Vagina (tissue), 2 donors: ENCODE measurements at places on chromosomes 4 and X.
A peak's percentile ranks its signal among the peaks of the same experiment; 100 is the strongest.

DNA sequence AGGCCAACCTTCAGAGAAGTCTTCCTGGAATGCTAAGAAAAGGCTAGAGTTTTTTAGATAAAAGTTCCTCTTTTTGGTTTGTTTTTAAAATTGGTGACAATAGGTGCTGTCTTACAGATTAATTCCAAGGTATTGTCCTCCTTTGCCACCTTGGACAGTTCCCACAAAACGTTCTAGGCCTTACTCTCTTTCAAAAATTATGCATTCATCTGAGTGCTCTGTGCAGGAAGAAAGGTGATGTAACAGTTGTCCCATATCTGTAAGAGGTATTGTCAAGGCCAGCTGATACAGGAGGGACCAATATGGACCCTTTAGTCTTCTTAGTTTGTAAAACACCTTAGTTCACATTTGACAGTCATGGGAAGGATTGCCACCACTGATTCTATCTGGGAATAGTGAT lies 15.9 kb upstream of the CXCL5 start:
- DNase-seq, result no peak

GRCh38 chr4:176406736-176407135 lies 87.0 kb downstream of the SPCS3 start:
- DNase-seq, result no peak

DNA sequence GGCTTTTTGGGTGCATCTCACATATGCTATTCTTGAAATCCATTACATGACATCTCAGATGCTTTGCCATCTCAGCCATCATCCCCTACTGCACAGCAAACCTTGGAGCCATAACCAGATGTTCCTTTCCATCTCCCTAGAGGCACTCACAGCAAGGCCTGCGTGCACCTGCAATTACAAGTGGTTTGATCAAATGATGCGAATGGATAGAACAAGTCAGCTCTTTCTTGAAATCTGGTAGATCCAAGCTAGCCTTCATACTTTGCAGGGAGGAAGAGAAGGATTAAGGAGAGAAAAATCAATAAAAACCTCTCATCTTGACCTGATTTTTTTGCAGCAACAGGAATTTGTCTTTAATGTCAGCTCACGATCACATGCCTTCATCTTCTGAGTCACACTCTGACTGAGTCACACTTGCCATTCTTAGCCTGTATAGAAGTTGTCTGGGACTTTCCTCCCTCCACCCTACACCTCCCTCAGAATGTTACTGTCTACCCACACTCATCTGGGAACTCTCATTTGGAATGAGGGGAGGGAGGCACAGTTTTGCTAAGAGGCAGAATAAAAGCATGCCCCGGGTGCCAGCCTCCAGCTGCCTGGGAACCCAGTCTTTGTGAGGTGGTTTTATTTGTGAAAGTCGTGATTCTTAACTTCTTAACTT lies 11.9 kb upstream of the TRIML1 start:
- DNase-seq, result no peak

GRCh38 chr4:86557526-86557925 lies 36.6 kb upstream of the PTPN13 start:
- no peak for DNase-seq

GRCh38 chr4:37882665-37883296 lies 8.1 kb upstream of the TBC1D1 start:
- no peak for DNase-seq

GRCh38 chr4:2255501-2256155 lies 6.3 kb downstream of the MXD4 start:
- no peak for DNase-seq

DNA sequence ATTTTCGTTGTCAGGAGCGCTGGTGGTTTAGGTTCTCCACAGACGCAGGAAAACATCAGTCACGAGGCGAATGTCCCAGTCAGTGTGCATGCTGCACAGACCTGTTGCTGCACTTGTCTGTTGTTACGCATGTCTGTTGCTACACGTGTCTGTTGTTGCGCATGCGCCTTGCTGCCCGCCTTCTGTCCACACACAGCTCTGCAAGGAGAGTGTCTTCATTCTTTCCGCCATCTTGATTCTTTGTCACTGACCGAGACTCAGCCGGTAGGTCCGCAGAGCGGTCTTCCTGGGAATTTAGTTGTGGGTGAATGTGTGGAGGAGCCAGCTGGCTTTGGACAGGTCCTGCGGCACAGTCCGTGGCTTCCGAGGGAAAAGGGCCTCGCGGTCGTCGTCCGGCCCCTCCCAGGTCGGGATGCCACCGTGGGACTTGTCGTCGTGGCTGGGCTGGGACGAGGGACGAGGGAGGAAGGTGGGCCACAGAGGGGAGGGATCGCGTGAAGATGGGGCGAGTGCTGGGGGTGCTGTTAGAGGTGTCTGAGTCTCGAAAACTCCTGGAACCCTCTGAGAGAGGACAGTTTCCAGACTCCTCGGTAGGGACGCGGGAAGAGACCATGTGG lies at the start of gene PAGE2B:
TSS of gene PAGE2B (plus strand) at position 180 of the 617 bp plus-strand sequence. CDS start 1,012 bp downstream, outside the sequence.
- DNase-seq, result no peak

- no peak for DNase-seq
Observed at GRCh38 chrX:129945131-129945530, 37.3 kb upstream of the BCORL1 start.

DNA sequence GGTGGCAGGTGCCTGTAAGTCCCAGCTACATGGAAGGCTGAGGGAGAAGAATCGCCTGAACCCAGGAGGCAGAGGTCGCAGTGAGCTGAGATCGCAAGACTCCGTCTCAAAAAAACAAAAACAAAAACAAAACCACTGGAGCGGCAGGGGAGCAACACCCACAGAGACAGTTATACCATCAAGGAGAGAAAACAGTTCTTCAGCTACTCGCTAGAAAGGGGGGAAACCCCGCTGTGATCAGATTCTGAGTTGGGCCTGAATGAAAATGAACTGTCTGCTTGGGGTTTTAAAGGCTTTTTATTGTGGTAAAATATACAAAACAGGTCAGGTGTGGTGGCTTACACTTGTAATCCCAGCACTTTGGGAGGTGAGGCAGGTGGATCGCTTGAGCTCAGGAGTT lies 16.8 kb upstream of the IRAK1 start:
- no peak for DNase-seq

GRCh38 chrX:106177106-106177981 lies 9.2 kb downstream of the PWWP3B start:
- no peak for DNase-seq

DNA sequence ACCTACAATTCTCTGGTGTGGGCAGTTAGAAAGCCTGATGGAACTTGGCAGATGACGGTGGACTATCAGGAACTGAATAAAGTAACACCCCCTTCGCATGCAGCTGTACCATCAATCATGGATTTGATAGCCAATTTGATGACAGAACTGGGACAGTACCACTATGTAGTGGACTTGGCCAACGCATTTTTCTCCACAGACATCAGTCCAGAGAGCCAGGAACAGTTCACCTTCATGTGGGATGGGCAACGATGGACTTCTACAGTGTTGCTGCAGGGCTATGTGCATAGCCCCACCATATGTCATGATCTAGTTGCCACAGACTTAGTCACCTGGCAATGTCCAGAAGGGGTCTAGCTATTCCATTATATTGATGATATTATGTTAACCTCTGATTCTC lies 54.5 kb upstream of the CCDC149 start:
- DNase-seq, result peak; percentile 77

DNA sequence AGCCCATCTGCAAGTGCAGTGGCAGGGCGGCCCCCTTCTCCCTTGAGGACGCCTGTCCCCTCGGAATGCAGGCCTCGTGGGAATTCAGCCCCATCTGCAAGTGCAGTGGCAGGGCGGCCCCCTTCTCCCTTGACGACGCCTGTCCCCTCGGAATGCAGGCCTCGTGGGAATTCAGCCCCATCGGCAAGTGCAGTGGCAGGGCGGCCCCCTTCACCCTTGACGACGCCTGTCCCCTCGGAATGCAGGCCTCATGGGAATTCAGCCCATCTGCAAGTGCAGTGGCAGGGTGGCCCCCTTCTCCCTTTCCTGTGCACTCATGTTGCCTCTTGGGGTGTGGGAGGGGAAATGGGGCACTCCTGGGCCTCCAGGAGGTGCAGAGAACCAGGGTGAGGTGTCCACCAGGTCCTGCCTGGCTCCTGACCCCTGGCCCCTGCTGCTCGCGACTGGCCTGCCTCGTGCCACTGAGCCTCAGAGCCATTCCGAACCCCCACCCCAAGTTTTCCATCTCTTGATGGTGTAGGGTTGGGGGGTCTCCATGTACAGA lies 6.8 kb upstream of the SLC26A1 start:
- DNase-seq, result no peak
